ENCODE measurements at places on chromosomes 11 and 22. TPM values are rescaled to one million over a fixed set of nuclear protein-coding genes. Genes with fewer than 3 reads are reported as not detected.

The CDON gene
- total RNA-seq = 3.9 TPM

The GRAP2 gene
- 19.5 TPM for total RNA-seq

The DMC1 gene
- total RNA-seq = 2.4 TPM

The MYEOV gene
- total RNA-seq = not detected

The NDUFA6 gene
- total RNA-seq = 129 TPM

The MOB2 gene
- 20.1 TPM for total RNA-seq

The CDHR5 gene
- not detected for total RNA-seq

The GLYAT gene
- total RNA-seq = not detected

All from activated T-cell treated with anti-CD3 and anti-CD28 coated beads, Interleukin-2, amount 50 U/mL, for 4 hours (primary cell).